Activated T-helper 2 cell treated with anti-CD3 and anti-CD28 coated beads, Interferon-gamma antibody, Interleukin-2, Interleukin-4, amounts not matched to agents 10 μg/mL and 5 μg/mL and 100 μg/mL, durations not matched to agents 14 hours and 24 hours and 36 hours (primary cell): ENCODE measurements at places on chromosomes 12 and 14.

- no peak for DNase-seq
Observed at GRCh38 chr14:102829016-102829548, 51.8 kb downstream of the TRAF3 start.

GRCh38 chr12:112676507-112676906 lies 115.0 kb upstream of the RPH3A start:
- no peak for DNase-seq

DNA sequence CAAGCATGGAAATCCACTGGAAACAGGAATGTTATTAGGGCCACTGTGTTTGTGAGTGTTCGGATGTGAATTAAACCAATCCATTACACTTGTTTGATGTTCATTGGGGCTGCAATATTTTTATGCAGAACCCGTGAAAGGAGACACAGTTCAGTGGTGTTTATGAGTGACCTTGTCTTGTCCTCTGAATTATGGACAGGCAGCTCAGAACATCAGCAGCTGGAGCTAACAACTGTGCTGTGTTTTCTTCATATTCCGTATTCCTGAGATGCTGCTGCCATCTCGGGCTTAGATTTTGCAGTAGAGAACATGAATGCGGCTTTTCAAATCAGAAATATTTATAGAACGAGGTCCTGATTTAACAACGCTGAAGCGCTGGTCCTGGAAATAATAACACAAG lies 20.3 kb upstream of the CACNA1C start:
- DNase-seq: no peak

- no peak for DNase-seq
Observed at GRCh38 chr14:98785578-98785977, 486.4 kb downstream of the BCL11B start.

DNA sequence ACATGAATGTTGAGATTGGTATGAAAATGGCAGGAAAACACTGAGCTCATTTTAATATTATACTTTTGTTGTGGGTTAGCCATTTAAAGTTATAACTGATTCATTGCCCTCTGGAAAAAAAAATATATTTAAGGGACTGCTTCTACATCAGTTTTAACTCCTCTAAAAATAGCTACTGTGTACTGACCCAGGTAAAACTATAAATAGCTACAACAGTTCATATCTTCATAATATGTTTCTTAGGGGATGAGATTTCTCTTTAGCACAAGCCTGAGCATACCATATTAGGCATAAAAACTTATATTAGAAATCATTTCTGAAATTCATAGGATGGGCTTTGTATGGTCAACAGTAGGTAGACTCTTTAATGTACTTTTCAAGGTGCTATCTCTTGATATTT lies 81.0 kb downstream of the KTN1 start:
- DNase-seq: no peak

DNA sequence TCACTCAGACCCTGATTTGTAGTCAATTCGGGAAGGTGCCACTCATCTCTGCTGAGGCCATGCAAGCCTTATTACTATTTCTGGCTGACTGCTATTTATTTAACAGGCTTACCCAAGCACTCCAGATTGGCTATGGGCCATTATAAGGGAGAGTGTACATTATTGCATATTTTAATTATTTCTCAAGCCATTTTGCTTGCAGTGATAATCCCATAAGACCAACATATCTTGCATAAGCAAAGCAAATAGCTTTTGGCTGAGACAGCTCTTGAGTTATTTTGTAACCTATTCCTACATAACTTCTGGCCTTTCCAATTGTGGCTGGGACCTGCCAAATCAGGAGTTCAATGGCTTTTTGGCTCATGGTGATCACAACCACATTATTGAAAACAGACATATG lies 509.6 kb upstream of the USP15 start:
- no peak for DNase-seq

GRCh38 chr14:77622366-77622961 lies 6.0 kb upstream of the SPTLC2 start:
- no peak for DNase-seq

- no peak for DNase-seq
Observed at GRCh38 chr12:52517888-52518287, 2.3 kb downstream of the KRT5 start.

- DNase-seq: no peak
Observed at GRCh38 chr12:16607906-16608775, 2.2 kb upstream of the LMO3 start.

- DNase-seq: no peak
Observed at GRCh38 chr14:58568322-58568721, 69.4 kb upstream of the DACT1 start.

GRCh38 chr14:60061371-60061770 lies 30.4 kb upstream of the PCNX4 start:
- no peak for DNase-seq

- no peak for DNase-seq
Observed at GRCh38 chr12:97283297-97283696, 179.3 kb upstream of the RMST start.

GRCh38 chr12:75260316-75260715 lies 50.7 kb upstream of the KCNC2 start:
- no peak for DNase-seq

DNA sequence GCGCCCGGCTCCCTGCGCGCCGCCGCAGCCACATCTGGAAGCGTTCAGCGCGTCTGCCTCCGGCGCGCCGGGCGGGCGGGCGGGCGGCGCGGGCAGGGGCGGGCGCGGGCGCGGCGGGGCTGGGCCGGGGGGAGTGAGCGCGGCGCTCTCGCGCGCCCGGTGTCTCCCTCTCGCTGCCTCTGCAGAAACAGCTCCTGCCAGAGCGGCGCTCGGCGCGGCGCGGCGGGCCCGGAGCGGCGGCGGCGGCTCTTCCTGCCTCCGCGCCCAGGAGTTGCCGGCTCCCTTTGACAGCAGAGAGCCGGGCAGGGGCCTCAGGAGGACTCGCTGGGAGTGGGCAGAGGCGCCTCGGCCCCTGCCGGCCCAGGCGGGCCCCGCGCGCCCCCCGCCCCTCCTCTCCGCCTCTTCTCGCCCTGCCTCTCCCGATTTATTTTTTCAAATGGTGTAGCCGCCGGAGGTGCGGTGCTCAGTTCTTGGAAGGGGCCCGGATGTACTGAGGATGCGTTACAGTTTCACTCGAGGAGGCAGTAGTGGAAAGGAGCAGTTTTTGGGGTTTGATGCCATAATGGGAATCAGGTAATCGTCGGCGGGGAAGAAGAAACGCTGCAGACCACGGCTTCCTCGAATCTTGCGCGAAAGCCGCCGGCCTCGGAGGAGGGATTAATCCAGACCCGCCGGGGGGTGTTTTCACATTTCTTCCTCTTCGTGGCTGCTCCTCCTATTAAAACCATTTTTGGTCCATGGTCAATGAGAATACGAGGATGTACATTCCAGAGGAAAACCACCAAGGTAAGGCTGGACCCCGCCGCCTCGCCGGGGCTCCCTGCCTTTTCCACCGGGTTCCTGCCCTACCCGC lies at the start of gene CACNA1C:
TSS of gene CACNA1C (plus strand) at position 162 of the 853 bp plus-strand sequence. CDS start at position 738, 576 bp downstream.
- peak; percentile 46 for DNase-seq

DNA sequence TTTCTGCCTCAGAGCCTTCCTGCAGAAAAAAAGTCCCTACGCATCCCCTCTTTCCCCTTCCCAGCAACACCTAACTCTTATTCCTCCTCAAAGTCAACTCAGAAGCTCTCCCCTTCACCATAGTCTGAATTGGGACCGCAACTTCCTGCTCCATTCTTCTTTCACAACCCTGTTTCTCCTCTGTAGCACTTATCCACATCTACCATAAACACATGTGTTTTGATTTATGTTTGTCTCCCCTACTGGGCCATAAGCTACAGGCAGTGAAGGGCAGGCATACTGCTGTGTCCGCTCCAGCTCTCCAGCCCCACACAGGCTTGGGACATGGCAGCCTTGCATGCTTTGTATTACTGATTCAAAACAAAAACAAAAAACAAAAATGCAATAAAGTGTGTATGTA lies 5.9 kb downstream of the SDR9C7 start:
- no peak for DNase-seq

GRCh38 chr12:38175538-38175937 lies 141.0 kb upstream of the ALG10B start:
- no peak for DNase-seq

DNA sequence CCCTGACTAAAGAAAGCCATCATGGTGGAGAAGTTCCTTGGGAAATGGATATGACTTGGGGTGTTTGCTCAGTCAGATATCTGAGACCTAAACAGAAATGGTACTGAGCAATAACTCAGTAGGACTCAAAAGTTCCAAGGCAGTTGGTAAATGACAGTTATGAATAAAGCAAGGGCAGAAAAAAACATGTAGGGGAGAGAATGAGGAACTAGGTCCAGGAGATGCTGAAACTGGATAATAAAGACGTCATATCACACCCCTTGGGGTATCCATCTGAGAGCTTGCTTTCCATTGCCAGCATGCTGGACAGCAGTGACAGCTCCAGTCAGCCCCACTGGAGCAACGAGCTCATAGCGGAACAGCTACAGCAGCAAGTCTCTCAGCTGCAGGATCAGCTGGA lies 37.5 kb downstream of the RPGRIP1 start:
- no peak for DNase-seq

DNA sequence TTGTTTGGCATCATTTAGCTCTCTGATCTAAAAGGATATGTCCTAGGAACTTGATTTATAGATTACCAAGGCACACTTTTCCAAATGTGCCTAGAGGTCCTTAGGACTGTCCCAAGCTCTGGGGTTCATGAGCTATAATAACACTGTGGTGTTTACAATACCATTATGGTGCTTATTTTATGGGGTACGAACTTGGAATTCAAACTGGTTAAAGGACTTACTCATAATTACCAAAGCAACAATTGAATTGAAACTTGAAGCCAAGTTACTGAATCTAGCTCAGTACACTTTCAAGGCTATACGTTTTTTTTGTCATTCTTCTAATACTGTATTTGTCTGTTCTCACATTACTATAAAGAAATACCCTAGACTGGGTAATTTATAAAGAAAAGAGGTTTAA lies 9.6 kb upstream of the TEP1 start:
- DNase-seq: no peak

- no peak for DNase-seq
Observed at GRCh38 chr12:30110958-30111586, 327.3 kb upstream of the TMTC1 start.

- no peak for DNase-seq
Observed at GRCh38 chr14:59363531-59364226, 101.5 kb downstream of the GPR135 start.

GRCh38 chr14:41289025-41289424 lies 317.7 kb upstream of the LRFN5 start:
- DNase-seq: no peak

DNA sequence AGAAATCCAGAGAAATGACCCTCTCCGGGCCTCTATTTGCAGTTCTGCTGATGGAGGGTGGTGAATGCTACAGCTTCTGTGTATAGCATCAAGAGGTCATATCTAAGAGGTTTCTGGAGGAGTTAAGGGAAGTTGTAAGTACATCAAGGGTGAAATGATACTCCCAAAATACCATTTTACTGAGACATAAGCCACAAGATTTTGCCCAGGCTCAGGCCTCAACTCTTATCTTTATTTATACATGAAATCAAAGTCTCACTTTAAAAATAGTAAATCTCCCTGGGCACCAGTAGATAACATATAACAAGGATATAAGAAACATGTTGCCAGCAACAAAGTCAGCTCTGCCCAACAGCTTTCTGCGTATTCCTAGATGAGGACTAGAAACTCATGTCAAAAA lies 40.4 kb downstream of the NIN start:
- DNase-seq: no peak

DNA sequence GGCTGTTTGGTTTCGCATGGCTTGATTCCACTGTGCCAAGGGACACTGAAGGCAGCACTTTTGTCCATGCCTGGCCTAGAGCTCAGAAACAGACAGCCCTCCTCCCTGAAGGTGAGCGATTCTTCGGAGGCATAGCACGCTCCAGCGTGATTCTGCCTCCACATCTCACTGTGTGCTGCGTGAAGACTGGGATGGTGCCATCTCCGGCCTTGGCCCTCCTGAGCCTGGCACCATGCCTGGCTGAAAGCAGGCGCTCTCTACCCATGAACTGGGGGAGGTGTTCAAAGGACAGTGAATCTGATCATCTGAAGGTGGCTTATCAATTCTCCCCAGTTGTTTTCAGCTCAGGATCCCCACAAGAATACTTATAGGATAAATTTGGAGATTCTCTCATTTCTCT lies 187.4 kb downstream of the TTC7B start:
- DNase-seq: no peak

- no peak for DNase-seq
Observed at GRCh38 chr14:48275301-48275700, 599.9 kb upstream of the MDGA2 start.

- DNase-seq: no peak
Observed at GRCh38 chr12:106885541-106886249, 70.0 kb upstream of the TMEM263 start.

DNA sequence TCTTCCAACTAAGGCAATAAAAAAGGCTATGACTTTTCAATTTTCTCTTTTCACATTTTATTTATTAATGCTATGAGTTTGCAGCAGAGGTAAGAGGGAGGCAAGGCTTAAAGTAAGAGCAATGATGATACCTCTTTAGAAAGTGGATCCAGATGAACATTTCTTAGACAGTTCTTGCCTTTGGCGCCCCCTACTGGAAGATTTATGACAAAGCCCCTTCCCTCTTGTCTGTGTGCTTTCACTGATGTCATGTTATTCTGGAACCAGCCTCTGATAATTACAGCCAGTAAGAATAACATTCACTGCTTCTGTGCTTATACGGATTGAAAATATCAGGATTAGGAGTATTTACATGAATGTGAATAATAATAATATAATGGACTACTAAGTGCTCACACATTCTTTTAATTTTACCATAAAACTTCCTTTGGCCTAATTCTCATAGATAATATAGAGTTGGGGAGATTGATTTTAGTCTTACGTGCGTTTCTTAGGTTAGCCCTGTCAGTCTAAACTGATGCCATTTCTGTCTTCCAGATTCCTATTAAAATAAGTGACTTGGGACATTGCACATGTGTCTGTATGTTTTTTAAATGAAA lies 1929.9 kb upstream of the SEL1L start:
- no peak for DNase-seq

DNA sequence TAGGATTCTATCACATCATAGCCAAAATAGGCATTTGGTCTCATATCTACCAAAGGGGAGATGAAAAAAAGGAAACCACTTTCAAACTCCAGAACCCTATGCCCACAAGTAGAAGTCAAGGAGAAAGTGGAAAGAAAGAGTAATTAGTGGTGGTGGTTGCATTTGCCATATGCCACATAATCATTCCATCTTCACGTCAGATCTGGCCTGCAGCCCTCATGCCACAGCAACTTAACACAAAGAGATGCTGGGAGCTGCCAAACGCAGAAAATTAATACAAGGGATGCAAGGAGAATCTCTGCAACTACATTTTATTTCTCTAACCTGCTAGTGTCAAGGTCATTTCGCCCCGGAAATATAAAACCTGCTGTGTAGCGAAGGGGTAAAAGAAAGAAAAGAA lies 148.6 kb upstream of the FOXN3 start:
- no peak for DNase-seq

DNA sequence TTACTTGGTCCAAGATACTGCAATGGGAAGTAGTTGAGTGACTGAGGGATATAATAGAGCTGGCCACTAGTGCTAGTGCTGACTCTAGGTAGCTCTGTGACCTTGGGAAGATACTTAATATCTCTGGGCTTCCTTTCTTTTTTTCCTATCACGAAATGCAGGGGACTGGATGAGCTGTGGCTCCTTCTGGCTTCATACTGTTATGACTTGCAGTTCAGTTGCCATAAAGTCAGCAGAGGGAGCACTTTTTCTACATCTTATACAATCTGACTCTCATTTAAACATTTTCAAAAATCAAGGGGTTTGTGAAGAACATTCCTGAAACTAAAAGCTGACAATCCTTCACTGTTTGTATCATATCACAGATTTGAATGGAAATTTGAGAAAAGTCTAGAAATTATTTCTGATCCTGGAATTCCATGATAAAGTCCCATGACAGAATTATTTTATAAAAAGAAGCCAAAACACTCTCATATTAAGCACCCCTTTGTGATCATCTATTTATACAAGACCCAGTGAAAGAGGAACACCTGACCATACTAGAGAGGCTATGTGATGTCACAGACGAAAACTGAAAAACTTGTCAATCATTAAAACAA lies 5.3 kb downstream of the BHLHE41 start:
- no peak for DNase-seq
